ENCODE measurements at places on chromosomes 1 and 21. TPM values are rescaled to one million over a fixed set of nuclear protein-coding genes. Genes with fewer than 3 reads are reported as not detected.
A peak's percentile ranks its signal among the peaks of the same experiment; 100 is the strongest.

- H3K4me1 ChIP-seq = no peaks in the 10 kb centered on the region
- no peaks in the 10 kb centered on the region for H3K36me3 ChIP-seq
- H3K4me3 ChIP-seq = no peak overlapping the region
- no peaks in the 10 kb centered on the region for H3K27me3 ChIP-seq
- H3K27ac ChIP-seq = no peak overlapping the region
Observed at GRCh38 chr1:35486858-35487408, 70.3 kb downstream of the KIAA0319L start.

GRCh38 chr1:169488157-169488556 is 2.4 kb upstream of the SLC19A2 start:
- no peaks in the 10 kb centered on the region for H3K27me3 ChIP-seq
- no peak for DNase-seq
- peaks cover 24% of the 10 kb centered on the region for H3K4me1 ChIP-seq
- H3K36me3 ChIP-seq = peaks cover 5% of the 10 kb centered on the region
- H3K27ac ChIP-seq = peak overlapping the region; percentile 99
- peak overlapping the region; percentile 95 for H3K4me3 ChIP-seq

GRCh38 chr21:17002594-17003257 is 510.1 kb upstream of the CXADR start:
- DNase-seq = no peak
- H3K4me1 ChIP-seq = no peaks in the 10 kb centered on the region
- H3K4me3 ChIP-seq = no peak overlapping the region
- H3K27ac ChIP-seq = no peak overlapping the region
- no peaks in the 10 kb centered on the region for H3K36me3 ChIP-seq

DNA sequence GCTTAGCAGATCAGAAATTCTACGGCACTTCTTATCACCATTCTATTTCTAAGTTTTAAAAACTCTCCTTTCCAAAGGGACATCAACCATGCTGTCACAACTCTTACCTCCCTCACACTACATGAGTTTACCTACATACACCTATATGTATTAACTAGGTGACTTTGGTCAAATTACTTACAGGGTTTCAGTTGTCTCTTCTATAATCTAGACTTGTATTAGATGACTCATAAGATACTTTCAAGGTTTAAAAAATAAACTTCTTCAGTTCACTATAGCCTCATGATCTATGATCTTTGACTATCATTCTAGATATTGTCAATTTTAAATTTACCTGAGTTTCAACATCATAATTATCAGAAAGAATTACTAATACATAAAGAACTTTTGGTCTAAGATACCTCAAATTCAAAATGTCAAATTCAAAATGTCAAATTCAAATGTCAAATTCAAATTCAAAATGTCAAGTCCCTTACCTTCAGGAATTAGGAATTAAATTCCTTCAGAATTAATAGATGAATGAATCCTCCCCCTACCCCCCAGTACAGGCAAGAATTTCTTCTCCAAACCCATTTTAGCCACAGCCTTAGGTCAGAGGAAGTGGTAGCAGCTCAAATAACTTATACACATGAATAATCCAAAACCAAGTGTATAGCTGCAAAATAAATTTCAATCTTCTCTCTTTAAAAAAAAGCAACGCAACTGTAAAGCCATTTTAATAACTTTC is 31.1 kb downstream of the OTUD7B start:
- DNase-seq = no peak
- peak overlapping the region; percentile 60 for H3K27ac ChIP-seq
- H3K36me3 ChIP-seq = peaks cover 3% of the 10 kb centered on the region
- H3K4me3 ChIP-seq = no peak overlapping the region
- H3K27me3 ChIP-seq = no peaks in the 10 kb centered on the region

The FCRL4 gene
- total RNA-seq = not detected

The EPHA10 gene
- not detected for total RNA-seq

The RHD gene
- total RNA-seq = not detected

The TCHHL1 gene
- total RNA-seq = not detected

GRCh38 chr1:226697151-226697928 is 41.7 kb downstream of the ITPKB start:
- peaks cover 47% of the 10 kb centered on the region for H3K4me1 ChIP-seq
- no peak for DNase-seq
- peak overlapping the region; percentile 26 for H3K27ac ChIP-seq
- no peak overlapping the region for H3K4me3 ChIP-seq
- no peaks in the 10 kb centered on the region for H3K27me3 ChIP-seq

Data from psoas muscle (tissue), 8 donors.